ENCODE measurements at places on chromosomes 5 and 9. TPM values are rescaled to one million over a fixed set of nuclear protein-coding genes. Genes with fewer than 3 reads are reported as not detected.
A peak's percentile ranks its signal among the peaks of the same experiment; 100 is the strongest.

DNA sequence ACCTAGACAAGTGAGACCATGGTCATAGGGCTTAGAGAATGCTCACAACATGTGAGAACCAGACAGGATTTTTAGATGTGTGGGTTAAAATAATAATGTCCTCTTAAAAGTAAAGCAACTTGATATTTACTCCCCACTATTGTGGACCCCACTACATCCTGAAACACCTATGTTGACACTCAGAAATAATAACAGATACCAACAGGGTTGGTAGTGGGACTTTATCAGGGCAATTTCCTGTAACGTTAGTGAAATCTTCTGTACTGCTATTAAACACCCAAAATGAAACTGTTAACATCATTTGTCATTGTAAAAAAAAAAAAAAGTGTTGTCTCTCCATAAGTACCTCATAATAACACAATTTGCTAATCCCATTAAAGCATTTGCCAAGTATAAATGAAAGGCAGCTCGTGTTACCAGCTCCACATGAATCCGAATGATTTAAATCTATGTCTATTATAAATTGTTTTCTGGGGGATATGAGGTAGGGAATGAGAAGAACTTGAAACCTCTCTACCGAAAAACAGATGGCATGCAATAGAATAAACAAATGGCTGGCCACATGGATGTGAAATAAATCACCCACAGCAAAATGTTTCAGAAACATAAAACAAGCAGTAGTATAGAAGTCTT, 285.9 kb downstream of the ARHGEF28 start:
- DNase-seq = no peak

GRCh38 chr5:136166909-136167308, 26.1 kb downstream of the SMIM32 start:
- DNase-seq = no peak

DNA sequence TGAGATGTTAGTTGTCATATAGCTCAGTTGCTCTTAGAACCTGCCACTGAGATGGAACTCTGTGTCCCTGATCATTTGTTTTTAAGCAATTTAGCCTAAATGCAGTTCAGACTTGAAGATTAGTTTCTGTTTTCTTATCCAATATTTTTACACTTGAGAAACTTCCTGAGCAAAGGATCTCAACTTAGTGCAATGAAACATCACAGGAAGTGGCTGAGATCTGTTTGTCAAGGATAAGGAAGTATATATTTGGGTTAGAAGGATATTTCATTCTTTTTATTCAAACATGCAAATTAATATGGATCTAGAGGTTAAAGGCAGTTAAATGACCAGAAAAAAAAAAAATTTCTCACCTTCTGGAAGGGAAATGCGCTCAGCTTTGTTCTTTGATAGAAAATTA, 19.7 kb upstream of the F2R start:
- DNase-seq = no peak

DNA sequence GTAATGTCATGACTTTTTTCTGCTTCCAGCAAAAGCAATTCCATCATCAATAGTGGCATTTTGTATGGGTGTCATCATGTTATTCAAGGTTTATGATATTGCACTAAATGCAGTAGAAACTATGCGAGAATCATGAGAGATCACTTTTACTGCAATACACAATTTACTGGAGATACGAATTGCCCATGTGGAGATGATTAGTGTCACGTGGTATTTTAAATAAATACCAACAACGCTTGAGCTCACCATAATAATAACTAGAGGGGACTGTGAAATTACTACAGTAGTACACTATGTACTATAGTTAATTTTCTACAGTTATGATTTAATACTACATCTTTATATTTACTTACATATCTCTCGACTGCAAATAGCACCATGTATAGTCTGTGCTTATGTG, 49.7 kb downstream of the FAM174A start:
- DNase-seq = no peak

DNA sequence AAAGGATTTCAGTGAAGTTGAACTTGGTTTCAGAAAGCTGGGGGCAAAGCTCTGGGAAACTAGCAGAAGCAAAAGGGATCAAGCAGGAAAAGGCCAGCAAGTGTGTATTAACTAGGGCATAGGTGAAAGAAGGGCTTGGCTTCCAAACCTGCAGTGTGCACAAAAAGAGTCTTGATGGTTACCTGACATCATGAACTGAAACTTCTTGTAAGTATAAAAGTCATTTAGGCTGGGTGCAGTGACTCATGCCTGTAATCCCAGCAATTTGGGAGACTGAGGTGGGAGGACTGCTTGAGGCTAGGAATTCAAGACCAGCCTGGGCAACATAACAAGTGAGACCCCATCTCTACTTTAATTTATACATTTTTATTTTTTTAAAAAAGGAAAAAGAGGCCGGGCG, 216.4 kb downstream of the EPB41L4A start:
- DNase-seq = peak; percentile 8

- no peak for DNase-seq
These were observed 283.7 kb downstream of the ZNF608 start for GRCh38 chr5:124462751-124463150.

- DNase-seq = no peak
These were observed 465.3 kb upstream of the ARRDC3 start for GRCh38 chr5:91848453-91848852.

DNA sequence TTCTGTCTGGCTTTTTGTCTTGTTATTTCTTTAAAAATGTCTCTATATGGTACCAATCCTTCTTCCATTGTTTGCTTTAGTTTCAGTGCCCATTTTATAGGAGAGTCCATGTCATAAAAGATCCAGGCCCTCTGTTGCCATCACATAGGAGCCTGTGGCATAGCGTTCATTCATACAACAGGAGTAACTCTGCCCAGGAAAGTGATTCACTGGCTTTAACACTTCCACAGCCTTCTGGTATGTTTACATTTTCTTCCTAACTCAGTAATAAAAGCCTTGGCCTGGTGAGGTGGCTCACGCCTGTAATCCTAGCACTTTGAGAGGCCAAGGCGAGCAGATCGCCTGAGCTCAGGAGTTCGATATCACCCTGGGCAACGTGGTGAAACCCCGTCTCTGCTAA, 519.3 kb upstream of the PTGER4 start:
- no peak for DNase-seq

DNA sequence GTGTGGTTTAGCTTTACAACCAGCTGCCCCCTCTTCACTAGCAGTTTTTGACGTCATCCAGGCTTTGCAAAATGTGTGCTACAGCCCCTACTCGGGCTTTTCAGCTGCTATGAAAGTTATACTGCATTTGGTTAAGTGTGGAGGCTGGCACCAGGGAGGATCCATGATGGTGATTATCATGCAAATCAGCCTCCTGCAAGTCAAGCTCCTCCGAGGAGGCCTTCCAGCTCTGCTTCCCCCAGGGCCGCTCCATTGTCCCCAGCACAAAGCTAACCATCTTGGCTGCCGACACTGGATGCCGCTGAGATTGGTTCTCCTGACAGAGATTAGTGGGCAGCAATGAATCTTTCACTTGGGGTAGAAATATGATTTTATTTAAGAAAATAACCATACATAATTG, 159.6 kb downstream of the NR2F1-AS1 start:
- DNase-seq = no peak

- no peak for DNase-seq
These were observed 25.1 kb downstream of the BARX1 start for GRCh38 chr9:93930070-93930469.

DNA sequence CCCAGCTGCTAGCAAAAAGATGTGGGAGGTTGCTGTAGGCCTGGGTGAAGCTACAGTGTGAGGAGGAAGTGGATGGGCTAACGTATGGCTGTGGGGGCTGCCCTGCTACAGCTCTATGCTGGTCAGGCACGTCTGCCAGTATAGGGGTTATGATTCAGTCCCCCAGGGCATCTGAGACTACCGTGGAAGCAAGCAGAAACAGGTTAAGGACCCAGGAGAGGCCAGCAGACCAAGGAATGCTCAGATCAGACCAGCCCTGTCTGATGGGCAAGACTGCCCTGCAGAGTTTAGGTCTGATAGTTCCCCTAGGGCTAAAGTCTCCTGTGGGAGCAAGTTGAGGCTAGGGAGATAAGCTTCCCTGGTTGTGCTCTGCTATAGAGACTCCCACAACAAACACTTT, 416.1 kb upstream of the CTNND2 start:
- no peak for DNase-seq

- no peak for DNase-seq
These were observed 51.6 kb upstream of the DPYSL3 start for GRCh38 chr5:147561435-147561834.

DNA sequence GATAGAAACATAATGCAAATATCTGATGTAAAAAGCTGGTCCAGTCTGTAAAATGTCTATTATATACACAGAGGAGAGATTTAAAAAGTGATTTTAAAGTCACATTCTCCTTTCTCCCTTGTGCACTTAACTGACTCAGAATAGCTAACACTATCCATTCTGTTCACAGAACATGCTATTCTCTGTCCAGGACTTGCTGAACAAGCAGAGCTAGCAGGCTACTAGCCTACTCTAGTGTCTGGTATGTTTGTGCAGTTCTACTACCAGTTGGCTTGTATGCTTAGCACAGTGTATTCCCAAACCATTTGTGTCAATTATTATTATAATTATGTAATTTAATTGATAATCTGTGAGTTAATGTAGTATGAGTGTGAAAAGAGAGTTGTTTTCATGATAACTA, 161.7 kb upstream of the NUDT12 start:
- peak; percentile 4 for DNase-seq

- DNase-seq = no peak
These were observed 13.6 kb downstream of the EXOC3 start for GRCh38 chr5:456351-457194.

DNA sequence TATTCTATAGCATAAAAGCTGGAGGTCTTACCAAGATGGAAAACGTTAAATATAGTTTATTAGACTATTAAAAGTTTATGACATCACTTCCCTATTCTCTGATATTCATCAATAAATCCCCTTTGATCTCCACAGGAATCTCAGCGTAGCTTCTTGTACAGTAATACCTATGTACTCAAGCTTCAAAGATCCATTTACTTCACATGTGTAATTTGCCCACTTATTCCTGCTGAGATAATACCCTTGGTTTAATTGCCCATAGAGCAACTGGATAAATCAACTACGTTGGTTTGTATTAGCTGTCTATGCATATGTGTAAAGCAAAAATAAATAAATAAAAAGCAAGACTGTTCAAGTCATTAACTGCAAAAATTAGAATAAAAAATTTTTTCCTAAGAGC, 219.7 kb downstream of the EFNA5 start:
- no peak for DNase-seq

GRCh38 chr9:135924628-135925338, 17.4 kb upstream of the CAMSAP1 start:
- DNase-seq = no peak

GRCh38 chr9:92728831-92729734, 35.5 kb downstream of the BICD2 start:
- DNase-seq = peak; percentile 40

GRCh38 chr5:149618581-149619248, 37.4 kb downstream of the ARHGEF37 start:
- peak; percentile 83 for DNase-seq

DNA sequence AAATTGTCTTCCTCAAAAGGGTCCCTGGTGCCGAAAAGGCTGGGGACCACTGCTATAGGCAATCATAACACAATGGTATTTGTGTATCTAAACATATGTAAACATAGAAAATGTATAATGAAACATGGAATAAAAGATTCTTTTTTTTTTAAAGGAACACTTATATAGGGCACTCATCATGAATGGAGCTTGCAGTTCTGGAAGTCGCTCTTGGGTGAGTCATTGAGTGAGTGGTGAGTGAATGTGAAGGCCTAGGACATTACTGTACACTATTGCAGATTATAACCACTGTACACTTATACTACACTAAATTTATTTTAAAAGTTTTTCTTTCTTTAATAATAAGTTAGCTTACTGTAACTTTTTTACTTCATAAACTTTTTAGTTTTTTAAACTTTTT, 176.4 kb downstream of the ARRDC3 start:
- no peak for DNase-seq

DNA sequence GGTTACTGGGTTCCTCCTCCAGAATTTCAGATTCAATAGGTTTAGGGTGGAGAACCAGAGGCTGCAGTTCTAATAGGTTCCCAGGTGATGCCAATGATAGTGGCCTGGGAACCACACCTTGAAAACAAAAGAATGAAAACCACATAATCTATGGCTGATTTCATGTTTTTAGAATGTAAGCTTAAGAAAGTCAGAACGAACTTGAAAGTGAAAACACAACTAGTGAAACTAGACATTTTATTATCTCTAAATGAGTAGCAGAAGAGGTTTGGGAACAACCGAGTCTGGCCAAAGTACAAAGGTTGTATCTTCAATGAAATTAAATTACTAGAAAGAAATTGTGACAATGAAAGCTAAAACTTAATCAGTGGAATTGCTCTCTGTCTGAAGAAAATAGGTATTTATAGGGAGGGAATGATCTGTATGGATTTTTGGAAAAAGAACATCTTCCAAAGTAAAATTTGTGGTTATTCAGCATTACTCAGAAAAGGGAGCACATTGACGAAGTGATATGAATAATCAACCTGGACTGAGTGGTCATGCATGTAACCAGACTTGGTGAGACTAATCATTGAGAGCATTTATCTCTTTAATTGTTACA, 24.9 kb upstream of the CEP120 start:
- no peak for DNase-seq

DNA sequence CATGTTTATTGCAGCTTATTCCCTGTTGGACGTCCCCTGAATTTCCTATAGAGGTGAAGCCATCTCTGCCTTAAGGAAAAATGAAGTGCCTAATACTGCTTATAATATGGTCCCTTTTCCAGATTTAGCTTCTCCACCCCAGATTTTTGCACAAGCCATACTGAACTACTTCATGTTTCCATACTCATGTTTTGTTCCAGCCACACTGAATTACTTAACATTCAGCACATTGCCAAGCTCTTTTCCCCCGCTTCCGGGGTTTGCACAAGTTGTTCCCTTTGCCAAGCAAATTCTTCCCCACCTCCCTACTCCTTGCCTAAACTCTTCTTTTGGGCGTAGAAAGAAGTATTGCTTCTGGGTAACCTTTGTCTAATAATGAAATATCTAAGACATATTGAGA, 1.7 kb upstream of the CNTRL start:
- DNase-seq = peak; percentile 39

DNA sequence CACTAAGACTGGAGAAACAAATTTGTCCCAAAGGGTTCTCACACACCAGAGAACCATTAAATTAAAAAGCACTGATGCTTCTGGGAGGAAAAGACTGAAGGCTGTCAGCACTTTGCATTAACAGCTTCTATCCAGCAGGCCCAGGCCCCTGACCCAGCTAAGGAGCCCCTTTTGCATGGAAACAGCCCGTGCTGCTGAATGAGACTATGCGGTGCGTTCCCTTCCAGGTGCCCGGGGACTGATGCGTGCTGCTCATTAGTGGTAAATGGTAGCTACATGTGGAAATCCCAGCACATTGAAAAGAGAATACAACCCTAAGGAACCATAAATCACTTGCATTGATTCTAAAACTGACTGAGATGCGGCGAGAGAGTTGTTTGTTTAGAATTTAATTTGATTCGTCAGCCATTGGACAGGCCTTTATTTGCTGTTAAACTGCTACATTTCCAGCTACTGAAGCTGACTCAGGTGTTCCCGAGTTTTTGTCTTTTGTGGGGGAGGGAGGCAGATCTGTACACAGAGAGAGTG, 351.0 kb upstream of the SLC24A2 start:
- no peak for DNase-seq

The ROR2 gene
- 15.6 TPM for total RNA-seq

The IGIP gene
- total RNA-seq = 3.5 TPM

The ST8SIA4 gene
- total RNA-seq = 3.6 TPM

The DOCK8 gene
- 13.8 TPM for total RNA-seq

The CDC26 gene
- total RNA-seq = 25.4 TPM

The SLC6A19 gene
- total RNA-seq = 0.43 TPM

The PCDHGC4 gene
- total RNA-seq = 0.87 TPM

The CKS2 gene
- total RNA-seq = 25.4 TPM

The RGS14 gene
- total RNA-seq = not detected

The CMYA5 gene
- 6.4 TPM for total RNA-seq

The DMRT3 gene
- total RNA-seq = not detected

The LCN6 gene
- not detected for total RNA-seq

The IFNA16 gene
- not detected for total RNA-seq
